ENCODE measurements at places on chromosomes 13 and 19.

GRCh38 chr19:12796146-12797071, 5.1 kb downstream of the JUNB start:
- DNase-seq, result no peak

DNA sequence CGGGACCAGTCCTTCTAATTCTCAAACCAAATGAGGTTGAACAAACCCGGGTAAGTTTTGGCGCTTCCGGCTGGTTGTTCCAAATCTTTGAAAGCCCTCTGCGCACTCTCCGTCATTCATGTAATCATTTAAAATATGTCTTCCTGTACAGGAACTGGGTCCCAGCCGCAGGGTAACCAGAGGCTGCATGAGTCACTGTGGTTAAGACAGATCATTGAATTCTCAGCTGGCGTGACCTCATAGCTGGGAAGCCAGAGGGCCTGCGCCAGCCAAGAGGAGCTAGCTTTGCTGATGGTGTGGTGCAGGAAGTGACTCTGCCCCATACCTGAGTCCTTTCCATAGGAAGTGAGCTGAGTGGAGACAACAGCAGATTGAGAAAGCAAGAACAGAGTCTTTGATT, 135.2 kb downstream of the TSHZ3 start:
- DNase-seq, result peak; percentile 98

GRCh38 chr13:77267362-77267761, 59.5 kb downstream of the MYCBP2 start:
- no peak for DNase-seq

DNA sequence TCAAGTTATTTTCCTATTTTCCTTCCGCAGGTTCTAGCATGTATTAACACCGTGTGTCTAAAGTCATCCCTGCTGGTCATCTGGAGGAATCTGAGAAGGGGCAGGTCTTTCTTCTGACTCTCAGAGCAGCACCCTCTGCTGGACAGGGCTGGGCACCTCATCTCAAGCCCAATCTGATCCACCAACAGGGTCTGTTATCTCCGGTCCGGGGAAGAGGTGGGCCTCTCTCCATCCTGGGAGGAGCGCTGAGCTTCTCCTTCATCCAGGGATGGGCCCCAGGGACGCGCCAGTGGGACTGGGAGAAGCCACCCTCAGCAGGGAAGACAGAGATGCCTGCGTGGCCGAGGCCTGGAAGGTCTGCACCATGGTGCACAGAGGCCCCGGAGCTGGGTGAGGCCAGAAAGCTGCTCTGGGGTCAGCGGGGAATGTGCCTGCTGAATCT, 26.0 kb upstream of the ZNF331 start:
- no peak for DNase-seq

- DNase-seq, result no peak
Measured at GRCh38 chr19:45136507-45137178, 24.1 kb downstream of the NKPD1 start.

DNA sequence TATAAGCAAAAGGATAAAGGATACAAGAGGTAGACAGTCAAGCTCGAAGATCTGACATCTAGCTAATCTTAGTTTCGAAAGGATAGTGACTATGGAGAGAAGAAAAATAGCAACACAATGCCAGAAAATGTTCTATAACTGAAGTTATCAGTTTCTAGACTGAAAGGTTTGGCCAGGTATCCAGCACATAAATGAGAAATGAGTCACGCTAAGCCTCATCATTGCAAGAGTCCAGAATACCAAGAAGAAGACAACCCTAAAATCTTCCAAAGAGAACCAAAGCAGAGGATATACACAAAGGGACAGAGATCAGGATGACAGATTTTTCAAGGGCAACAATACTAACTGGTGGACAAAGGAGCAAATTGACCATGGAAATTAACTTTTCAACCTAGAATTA, 237.0 kb downstream of the POSTN start:
- no peak for DNase-seq

DNA sequence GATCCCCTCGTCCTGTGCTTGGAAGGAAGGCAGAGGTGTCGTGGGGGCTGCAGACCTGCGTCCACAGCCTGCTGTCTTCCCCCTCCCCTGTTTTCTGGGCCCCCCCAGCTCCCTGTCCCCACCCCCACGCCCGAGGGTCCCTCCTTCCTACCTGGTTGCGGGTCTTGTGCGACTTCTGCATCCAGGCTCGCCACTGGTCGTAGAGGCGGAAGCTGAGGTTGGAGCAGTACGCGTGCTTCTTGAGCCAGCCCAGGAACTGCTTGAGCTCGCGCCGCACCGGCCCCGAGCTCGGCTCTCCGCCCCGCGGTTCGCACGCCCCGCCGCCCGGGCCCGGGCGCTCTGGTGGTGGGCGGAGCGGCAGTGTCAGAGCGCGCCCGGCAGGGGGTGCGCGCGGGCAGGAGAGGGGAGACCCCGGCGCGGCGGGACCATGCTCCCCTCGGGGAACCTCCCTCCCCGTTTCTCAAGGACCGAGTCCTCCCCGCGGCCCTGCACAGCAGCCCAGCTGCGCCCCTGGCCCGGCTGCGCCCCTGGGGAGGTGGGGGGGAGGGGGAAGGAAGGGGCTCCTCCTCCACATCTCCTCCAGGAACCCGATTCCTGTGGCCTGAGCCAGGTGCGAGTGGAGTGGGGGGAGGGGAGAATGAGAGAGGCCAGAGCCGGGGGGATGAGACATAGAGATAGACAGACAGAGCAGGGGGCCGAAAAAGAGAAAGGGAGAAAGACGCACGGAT, 5.7 kb downstream of the REX1BD start:
- DNase-seq, result no peak

DNA sequence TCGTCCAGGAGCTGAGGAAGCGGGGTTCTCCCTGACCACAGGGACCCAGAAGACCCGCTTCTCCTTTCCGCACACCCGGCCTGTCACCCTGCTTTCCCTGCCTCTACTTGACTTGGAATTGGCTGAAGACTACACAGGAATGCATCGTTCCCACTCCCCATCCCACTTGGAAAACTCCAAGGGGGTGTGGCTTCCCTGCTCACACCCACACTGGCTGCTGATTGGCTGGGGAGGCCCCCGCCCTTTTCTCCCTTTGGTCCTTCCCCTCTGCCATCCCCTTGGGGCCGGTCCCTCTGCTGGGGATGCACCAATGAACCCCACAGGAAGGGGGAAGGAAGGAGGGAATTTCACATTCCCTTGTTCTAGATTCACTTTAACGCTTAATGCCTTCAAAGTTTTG, 18.9 kb downstream of the VASP start:
- no peak for DNase-seq

GRCh38 chr13:114272977-114273376, 8.4 kb upstream of the UPF3A start:
- no peak for DNase-seq

DNA sequence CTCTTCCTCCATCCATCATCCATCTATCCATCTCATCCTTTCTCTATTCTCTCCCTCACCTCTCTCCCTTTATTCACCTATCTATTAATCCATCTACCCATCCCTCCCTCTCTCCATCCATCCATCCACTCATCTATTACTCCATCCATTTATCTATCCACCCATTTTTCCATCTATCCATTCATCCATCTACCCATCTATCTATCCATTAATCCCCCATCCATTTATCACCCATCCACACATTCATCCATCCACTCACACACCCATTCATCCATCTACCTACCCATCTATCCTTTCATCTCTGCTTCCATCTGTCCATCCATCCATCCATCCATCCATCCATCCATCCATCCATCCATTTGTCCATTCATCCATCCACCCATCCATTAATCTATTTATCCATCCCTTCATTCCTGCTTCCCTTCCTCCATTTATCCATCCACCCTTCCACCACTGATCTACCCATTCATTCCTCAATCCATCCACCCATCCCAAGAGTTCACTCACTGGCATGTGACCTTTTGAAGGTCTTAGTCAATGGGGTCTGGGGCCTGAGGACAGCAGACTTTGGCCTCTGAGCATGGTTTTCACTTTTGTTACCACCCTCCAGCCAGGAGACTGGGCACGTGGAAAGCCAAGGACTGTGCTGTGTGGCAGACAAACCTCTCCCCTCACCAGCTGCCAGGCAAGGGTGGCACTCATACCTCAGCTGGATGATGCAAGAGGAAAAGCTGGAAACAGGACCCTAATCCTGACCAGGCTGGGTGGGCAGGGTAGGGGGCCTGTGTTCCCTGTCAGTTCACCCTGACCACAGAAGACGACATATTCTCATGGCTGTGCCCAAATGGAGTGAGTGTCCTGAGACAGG, 126.7 kb downstream of the URI1 start:
- no peak for DNase-seq

DNA sequence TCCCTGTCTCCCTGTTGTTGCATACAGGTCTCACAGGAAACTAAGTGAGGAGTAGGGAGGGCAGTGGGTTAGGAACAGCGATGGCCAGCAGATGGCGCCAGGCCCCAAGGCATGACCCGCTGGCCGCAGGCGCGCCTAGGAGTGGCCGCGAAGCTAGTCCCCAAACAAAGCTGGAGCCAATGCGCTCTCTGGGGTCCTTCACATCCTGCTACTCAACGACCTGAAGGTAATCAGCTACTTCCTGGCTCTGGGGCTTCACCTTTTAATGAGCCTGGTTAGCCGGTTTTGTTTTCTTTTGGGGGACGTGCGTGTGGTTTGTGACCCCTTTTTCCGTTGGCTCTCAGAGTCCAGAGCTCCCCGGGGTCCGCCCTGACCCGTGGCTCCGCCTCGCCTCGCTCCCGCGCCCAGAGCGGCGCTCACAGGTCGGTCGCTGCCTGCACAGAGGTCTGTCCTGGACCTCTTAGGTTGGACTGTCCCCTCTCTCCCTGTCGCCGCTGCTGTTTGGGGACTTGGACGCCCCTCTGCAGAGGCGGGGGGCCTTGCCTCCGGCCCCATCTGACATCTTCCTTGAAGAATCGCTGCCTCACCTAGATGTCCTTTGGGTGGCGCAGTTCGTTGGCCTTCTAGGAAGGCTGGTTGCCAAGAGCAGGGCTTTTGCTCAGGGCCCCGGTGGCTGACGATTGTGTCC, 62.2 kb upstream of the GTF3A start:
- DNase-seq, result no peak

- DNase-seq, result no peak
Measured at GRCh38 chr19:13082192-13083007, 20.3 kb downstream of the LYL1 start.

GRCh38 chr13:24053519-24054251, 106.8 kb upstream of the SPATA13 start:
- no peak for DNase-seq

GRCh38 chr19:6663236-6664201, 6.4 kb downstream of the TNFSF14 start:
- DNase-seq, result no peak

DNA sequence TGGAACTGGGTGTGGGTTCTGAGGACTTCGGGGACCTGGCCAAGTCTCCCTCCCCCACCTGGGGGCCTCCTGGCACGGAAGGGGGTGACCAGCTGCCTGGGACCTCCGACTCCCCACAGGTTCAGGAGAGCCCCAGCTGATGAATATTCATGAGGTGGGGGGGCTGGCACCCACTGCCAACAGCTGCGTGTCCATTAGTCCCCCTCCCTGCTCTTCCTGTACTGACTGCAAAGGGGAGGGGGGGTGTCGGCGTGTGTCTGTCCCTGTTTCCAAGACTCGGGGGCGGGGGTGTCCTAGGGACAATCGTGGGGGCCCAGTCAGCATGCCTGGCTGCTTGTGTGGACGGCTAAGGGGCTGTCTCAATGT, 10.6 kb upstream of the NFIX start:
- DNase-seq, result no peak

DNA sequence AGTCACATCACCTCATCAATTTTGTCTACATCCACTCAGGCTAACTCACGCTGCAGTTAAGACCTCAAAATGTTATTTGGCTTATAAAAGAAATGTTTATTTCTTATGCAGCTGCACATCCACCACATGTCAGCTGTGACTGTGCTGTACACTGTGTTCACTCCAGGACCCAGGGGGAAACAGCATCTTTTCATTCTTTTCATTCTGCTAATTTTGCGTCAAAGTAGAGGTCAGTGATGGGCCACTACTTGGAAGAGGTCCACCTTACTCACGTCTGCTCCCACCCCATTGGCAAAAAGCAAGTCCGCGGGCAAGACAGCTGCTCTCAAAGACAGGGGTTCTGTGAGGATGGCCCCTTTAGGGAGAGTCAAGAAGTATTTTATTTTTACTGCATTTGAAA, 4.5 kb upstream of the DCT start:
- no peak for DNase-seq

- DNase-seq, result no peak
Measured at GRCh38 chr19:17328517-17329365, 5.9 kb downstream of the ANO8 start.

DNA sequence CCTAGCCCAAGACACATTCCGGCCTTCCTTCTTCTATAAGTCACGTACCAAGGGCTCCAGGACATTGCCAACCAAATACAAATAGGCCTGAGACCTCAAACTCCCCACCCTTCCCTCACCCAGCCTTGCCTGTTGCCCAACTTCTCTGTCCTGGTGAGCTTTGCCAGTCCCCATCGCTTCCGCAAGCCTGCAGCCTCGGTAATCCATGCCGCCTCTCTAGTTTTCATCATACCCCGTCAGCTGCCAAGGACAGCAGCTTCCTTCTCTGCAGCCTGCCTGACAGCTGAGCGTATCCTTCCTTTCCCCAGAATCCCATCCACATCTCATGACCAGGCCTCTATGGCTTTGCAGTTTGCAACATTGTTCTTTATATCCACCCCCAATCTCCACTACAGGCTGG, 36.6 kb upstream of the POMP start:
- no peak for DNase-seq

- DNase-seq, result no peak
Measured at GRCh38 chr19:45645631-45646344, 6.6 kb upstream of the EML2 start.

- no peak for DNase-seq
Measured at GRCh38 chr19:43507880-43508279, 3.3 kb upstream of the PHLDB3 start.

- DNase-seq, result no peak
Measured at GRCh38 chr13:66329988-66330451, 900.1 kb downstream of the PCDH9 start.

DNA sequence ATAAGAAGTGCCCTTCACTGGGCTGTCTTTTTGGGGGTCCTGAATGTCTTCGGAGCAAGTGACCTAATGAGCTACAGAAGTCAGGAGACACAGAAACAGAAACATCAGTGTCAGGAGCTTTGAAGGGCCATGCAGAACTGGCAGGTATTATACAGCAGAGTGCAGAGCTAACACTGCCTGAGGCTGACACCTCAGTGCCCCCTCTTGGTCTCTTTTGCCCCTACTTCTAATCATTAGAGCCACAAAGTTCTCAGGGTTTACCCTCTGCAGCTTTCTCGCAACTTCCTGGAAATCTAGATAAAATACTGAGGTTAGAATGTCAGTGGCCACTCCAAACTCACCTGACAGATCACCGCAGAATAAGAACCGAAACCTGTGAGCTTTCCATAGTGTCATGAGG, 172.7 kb downstream of the B3GLCT start:
- DNase-seq, result no peak
